H4 (cell line): ENCODE measurements at places on chromosomes 6 and 20. TPM values are rescaled to one million over a fixed set of nuclear protein-coding genes. Genes with fewer than 3 reads are reported as not detected.

MUC22 gene
- total RNA-seq = not detected in 2 replicates

STMND1 gene
- total RNA-seq = not detected in 2 replicates

TTLL9 gene
- total RNA-seq = 0.27 TPM in 1 of 2 replicates, not detected in the other

DNA sequence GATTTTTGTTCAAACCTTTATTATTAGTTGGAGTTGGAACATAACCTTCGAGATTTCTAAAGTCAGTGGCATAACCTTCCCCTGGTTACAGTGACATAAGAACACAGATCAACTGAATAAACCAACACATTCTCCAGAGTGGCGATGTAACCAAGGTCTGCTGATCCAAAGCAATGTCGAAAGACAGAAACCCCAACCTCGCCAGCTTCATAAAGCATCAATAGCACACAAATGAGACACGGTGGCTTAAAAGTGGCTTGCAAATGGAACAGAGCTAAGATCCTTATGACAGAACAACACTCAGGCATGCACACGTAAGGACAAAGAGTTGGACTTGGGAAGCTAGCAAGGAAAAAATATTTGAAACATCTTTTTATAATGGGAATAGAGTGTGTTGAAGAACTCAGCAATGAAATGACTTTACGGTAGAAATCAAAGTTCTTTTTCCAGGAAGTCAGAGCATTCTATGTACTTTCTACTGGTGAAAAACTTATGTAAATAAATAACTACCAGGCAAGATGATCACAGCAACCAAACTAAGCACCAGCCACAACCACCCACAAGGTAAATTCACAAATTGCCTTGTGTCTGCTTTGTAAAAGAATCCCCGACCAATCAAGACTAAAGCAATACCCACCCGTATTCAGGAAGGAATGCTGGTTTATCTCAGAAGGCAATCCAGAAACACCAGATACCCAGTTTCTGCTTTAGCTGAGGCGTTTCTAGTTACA is 61.0 kb upstream of the NHSL1 start:
- no peak for DNase-seq

- DNase-seq = peak; percentile 74
Observed at GRCh38 chr6:132730560-132730959, 16.7 kb upstream of the VNN1 start.

DNA sequence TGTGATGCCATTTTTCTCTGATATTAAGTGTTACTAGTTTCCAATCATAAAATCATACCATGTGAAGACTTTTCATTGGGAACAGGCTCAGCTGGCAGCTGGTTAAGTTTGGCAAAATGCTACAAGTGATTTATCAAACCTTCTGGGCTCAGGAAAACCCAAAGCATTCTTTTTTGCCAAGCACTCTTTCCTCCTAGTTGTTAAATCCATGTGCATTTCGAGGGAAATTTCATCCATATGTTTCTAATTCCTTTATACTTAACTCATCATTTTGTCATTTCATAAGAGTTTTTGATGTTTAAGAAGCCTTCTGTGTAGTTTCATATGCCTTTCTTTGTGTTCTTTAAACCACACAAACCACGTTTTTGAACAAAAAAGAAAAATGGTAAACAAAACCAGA is 217.6 kb upstream of the PDE10A start:
- no peak for DNase-seq

- DNase-seq = no peak
Observed at GRCh38 chr6:6723921-6724538, 135.5 kb downstream of the LY86 start.

- DNase-seq = no peak
Observed at GRCh38 chr6:74971633-74972032, 234.2 kb downstream of the COL12A1 start.

GRCh38 chr6:114083251-114083650 is 112.3 kb upstream of the HDAC2 start:
- DNase-seq = no peak

- DNase-seq = no peak
Observed at GRCh38 chr6:37200085-37200484, 30.1 kb downstream of the PIM1 start.

- DNase-seq = no peak
Observed at GRCh38 chr6:168452685-168453377, 11.8 kb downstream of the SMOC2 start.
